ENCODE measurements at places on chromosomes 7 and 10. TPM values are rescaled to one million over a fixed set of nuclear protein-coding genes. Genes with fewer than 3 reads are reported as not detected.

DPY19L1 gene
- total RNA-seq: 26.6 TPM

DNA sequence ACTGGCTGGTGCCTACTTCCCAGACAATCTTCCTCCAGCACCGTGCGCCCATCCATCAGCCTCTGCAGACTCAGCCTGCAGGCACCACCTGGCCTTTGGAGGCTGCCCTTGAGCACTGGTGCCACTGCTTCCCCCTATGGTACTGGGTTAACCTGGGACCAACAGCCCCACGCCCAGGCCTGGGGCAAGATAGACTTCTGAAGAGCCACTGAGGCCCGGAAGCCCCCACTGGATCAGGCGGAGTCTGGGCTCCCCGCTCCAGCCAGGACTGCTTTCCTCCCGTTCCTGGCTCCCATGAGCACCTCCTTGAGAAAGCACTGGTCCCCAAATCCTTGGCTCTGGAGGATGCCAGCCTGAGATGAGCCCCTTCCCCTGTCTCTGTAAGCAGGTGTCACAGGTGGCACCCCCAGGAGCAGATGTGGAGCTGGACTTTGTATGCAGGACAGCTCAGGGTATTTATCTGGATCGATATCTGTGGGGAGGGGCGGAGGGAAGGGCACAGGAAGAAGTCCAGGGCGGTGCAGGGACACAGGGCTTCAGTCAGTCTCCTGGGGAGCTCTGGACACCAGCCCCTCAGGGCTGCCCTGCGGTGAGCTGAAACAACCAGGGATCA lies 206.5 kb upstream of the PPP2R2D start:
- DNase-seq: no peak

- DNase-seq: no peak
Measured at GRCh38 chr7:50734246-50734645, 48.5 kb downstream of the GRB10 start.

NUPR2 gene
- total RNA-seq: not detected

- peak; percentile 22 for DNase-seq
Measured at GRCh38 chr7:25853314-25853713, 298.7 kb upstream of the NFE2L3 start.

- DNase-seq: no peak
Measured at GRCh38 chr7:139036901-139037300, 1.1 kb upstream of the ZC3HAV1L start.

GRM3 gene
- not detected for total RNA-seq

- peak; percentile 100 for DNase-seq
Measured at GRCh38 chr7:127651556-127652332, at the start of gene SND1. Gene SND1, plus strand, starts transcription at chr7:127652194. Its CDS starts 180 bp downstream, at chr7:127652374.

DNA sequence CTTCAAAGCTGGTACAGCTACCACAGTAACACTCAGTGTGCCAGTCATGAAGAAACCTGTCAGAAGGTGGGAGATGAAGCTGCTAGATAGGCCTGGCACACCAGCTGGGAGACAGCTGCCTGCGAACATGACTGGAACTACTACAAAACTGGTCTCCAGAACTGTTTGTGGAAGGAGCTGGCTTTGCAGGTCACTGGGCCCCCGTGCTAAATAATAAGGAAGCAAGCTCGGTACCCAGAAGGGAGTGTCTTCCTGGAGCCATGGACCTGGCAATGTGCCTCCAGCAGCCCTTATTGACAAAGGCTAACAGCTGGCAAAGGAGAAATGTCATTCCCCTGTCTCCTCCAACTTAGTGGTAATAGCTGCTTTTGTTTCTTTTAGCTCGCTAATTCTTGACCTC lies 1217.6 kb upstream of the LRRN3 start:
- peak; percentile 71 for DNase-seq

TMEM225B gene
- total RNA-seq: not detected

DNA sequence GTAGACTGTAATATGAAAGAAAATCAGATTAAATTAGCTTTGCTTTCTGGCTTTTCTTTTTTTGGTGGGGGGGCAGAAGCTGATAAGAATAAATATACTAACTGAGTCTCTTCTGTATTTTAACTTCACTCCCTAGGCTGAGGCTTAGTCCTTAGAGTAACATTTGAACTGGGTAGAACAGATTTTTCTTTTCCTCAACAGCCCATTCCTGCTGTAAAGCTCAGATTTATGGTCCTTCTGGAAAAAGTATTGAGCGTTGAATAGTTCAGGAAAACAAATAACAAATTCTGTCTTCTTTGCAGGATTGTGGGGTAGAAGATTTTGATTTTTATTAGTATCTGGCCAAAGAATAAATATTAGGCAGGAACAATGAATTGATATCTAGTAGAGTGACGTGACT lies 17.9 kb downstream of the SGPL1 start:
- no peak for DNase-seq

DNA sequence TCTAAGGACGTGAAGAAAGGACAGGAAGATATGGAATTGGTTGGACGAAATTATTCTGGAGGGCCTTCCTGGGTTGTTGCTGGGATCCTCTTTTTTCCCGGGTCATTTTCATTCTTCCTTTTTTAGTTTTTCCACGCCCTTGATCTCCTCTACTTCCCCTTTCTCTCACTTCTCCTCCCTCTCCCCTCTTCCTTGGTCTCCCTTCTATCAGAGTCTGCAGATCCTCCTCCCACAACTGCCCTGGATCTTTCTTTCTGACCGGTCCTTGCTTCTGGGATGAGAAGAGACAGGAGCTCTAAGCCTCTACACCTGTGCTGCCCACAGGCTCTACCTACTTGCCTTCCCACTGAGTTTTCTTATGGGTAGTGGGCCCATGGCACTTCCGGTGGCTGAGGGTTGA lies 103.7 kb upstream of the RELN start:
- no peak for DNase-seq

DNA sequence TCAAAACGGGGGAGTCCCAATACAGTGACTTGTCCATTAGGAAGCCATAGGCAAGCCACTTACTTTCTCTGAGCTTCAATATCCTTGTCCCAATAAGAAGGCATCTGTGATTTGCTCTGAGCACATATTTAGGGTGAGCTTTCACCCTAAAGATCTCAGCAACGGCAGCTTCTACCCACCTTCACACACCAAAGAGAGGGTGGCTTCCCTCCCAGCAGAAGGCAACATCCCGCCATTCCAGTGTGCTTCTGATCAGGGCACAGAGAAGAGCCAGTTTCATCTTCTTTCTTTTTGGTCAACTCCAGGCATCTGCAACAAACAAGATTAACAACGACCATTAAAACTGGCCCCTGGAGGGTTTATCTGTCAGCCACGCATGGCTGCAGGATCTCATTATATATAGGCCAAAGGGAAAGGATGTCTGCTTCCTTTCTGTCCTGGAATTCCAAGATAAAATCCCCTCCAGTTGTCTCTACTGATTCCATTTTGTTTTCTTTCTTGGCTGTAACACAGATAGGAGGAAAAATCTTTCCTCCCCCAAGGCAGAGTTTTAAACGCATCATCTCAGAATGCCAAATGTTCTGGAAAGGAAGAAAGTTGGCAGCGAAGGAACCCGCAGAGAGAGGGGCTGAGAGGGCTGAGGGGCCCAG lies 491 bp upstream of the SH2D4B start:
- peak; percentile 41 for DNase-seq

DNA sequence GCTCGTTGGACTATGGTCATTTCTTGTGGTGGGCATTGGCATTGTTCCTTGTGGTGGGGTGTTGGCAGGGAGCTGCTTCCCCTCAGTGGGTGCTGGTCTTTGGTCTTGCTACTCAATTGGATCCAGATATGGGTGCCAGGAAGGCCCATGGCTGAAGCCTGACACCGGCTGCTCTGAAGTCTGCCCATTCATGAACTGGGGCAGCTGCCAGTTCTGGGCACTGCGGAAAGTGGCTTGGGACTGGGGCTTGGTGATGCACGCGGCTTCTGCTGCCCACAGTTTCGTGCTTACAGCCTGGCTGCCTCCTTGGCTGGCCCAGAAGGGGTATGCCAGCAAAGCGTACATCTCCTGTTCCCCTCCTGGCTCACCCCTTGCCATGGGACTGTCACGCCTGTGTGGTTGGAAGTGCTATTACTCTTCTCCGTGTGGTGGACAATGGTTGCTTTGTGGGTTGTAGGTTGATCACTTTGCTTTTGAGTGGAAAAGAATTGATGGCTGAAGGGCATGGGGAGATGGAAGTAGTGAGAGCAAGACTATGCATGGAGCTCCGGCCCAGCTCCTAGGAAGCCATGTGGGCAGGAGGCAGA lies 54.7 kb downstream of the ADAMTS14 start:
- DNase-seq: no peak

DNA sequence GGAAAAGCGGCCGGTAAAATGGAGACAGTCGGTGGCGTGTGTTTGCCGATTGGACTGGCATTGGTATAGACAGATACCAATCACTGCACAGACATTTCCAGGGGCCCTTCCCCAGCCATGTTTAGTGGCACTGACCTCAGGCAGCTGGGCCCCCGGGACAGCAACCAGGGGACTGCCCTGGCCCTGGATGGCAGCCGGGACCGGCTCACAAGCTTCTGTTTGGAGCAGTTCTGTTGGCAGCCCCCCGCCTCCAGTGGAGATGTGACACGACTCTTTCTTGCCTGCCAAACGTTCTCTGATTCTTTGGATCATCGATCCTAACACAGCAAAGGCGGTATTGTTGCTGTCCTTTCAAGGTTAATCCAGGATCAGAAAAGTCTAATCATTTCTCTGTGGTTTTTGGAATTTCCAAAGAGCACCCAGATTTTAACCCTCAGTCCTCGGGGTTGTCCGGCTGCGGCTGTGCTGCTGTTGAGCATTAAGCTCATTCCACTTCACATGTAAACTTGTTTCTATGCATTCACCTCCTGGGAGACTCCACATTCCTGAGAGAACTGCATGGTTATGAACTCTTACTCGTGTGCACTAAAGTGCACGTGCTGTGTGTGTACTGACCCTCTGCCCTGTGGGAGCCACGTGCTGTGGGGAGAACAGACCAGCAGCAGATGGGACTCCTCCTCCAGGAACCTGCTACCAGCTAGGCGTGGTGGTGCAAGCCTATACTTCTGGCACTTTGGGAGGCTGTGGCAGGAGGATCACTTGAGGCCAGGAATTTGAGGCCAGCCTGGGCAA lies 46.0 kb downstream of the FOXK1 start:
- DNase-seq: no peak

DNA sequence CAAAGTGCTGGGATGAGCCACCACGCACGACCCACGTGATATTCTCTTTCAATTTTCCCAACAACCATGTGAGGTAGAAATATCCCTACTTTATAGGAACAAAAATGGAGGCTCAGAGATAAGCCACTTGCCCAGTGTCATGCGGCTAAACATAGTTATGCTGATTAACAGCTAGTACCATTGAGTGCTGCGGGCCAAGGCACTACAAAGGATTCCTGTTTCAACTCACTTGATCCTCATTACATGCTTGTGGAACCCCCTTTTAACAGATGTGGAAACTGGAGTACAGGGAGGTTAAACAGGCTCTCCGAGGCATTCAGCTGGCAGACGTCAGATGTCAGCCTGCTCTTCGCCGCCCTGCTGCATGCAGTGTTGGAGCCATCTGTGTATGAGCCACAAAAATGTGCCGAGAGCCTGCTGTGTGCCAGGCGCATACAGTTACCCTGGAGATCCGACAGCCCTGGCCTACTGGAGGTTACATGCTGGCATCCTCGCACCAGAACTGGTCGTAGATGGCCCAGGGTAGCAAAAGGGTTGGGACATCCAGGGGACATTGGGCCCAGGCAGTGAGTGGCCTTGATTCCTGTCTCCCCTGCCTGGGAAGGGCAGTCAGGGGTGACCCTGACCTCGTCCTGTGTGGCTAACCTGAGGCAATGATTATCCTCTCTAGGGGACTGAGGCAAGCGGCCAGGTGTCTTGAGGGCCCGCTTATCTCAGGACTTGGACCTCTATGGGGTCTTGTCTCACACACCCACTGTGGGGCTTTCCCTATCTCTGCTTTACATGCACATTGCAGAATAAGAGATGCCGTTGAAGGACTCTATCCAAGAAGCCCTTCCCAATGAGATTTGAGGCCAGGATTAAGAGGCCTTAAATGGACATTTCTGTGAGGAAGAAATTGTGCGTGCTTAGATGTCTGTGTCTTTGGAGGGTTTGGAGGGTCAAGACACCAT lies 18.5 kb upstream of the SRGN start:
- peak; percentile 79 for DNase-seq
